T-helper 22 cell (primary cell): ENCODE measurements at places on chromosomes 4 and X.

DNA sequence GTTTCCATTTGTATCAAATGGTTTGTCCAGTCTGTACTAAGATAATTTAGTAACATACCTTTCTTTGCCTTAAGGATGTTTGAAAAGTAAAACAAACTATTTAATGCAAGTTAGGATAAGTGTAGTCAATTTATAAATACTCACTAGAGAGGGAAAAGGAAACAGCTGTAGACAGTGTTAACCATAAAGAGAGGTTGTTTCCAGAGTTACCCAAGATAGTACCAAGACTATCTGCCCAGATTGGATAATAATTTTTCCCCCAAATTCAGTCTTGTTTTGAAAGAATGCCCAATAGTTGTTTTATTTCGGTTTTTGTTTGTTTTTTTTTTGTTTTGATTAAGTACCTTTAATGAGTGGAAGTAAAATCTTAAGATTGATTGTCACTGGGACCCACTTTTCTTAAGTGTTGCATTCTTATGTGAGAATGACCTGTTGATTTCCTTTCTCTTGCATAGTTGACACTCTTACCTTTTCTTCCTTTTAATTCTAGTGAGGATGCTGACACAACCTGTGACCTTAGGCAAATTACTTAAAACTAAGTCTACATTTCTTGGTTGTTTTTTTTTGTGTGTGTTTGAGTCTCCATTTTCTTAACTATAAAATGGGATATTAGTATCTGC, 12.8 kb downstream of the AFF1 start:
- DNase-seq: no peak

GRCh38 chr4:130238121-130238520, 1142.2 kb downstream of the C4orf33 start:
- DNase-seq: no peak

DNA sequence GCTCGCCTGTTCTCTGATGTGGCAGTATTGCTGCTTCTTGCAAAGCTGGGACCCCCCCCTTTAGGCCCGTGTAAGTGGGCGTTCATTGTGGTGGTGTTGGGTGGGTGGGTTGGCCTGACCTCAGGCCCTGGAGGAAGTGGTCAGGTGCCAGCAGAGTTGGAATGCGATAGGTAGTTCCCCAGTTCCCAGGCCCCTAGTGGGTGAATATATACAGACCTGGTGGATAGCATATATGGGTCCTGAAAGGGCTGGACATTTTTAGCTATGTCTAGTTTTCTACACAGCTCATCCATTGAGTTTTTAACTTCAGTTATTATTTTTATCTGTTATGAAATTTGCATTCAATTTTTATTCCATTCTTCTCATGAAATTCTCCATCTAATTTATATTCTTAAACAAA, 35.8 kb upstream of the UCP1 start:
- no peak for DNase-seq

- no peak for DNase-seq
These were observed 1.8 kb downstream of the CCDC22 start for GRCh38 chrX:49237060-49237459.

DNA sequence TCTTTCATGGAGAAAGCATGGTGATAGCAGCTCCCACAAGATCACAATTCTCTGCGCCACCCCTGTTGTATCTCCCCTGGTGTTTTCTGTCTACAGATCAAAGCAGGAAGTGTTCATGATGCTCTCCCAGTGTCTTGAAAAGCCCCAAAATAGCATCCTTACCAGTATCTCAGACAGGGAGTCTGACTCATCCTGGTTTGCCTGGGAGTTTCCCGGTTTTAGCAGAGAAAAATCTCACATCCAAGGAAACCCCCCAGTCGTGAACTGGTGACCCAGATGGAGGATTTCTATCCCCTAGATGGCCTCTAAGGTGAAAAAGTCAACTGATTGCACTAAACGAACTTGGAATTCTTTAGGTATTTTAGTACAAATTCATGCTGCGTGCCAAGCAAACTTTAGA, 64.3 kb upstream of the NR0B1 start:
- no peak for DNase-seq

DNA sequence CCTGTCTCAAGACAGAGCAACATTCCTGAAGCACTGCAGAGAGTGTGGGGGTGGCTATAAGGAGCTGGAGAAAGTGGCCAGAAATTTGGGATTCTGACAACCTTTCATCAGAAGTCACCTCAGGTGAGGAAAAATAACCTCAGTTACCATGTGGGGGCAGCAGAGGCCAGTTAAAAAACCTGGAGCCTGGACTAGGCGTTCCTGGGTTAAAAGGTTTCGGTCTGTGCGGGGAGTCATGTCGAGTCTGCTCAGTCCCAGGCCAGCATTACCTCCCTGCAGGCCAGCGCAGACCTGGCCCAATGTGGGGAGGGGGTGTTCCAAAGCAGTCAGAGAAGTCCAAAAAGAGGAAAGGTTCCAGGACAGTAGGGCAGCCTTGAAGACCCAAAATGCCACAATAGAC, 10.9 kb upstream of the NALF2 start:
- no peak for DNase-seq

DNA sequence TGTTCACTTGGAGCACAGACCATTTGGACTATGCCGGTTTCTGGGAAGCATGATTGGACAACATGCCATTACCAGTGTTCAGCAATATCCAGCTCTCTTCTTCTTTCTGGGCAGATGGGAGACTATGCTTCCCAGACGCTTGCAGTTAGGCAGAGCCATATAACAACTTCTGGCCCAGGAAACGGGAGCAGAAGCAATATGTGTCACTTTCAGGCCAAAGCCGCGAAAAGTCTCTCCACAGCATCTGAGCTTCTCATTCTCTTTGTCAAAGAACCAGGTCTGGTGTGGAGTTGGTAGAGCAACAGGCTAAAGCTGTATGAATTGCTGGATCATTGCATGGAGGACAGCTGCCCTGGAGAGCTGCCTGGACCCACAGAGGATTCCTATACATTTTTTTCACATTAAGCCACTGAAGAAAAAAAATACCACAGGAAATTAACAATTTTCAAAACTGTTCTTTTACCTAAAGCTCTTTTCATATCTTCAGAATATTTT, 131.4 kb upstream of the FRG1 start:
- DNase-seq: no peak

GRCh38 chr4:145723336-145723735, 43.4 kb downstream of the C4orf51 start:
- DNase-seq: no peak

GRCh38 chr4:141724646-141725045, 88.3 kb downstream of the IL15 start:
- DNase-seq: no peak

DNA sequence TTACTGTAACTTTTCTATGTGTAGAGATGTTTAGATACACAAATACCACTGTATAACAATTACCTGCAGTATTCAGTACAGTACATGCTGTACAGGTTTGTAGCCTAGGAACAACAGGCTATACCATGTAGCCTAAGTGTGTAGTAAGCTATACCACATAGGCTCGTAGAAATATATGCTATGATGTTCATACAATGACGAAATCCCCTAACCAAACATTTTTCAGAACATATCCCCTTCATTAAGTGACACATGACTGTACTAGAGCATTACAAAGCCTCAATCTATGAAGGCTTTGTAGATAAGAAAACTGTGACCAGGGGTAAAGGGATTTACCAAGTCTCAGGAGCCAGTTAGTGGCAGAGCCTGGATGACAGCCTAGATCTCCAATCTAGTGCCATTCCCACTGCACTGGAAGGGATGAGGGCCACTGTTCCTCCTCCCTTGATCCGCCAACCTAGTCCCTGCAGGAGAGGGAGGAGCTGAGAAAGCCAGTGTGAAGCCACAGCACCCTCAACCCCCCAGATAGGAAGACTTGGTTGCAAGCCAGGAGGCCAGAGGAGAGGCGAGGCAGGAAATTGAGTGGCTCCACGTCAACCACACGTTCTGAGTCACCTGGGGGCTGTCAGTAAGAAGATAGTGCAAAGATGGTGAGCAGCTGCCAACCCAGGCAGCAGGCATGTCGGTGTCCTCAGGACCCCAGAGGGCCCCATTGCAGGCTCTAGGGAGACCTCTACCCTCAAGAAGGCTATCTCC, 227.7 kb downstream of the BCOR start:
- peak; percentile 76 for DNase-seq

GRCh38 chr4:152696764-152697261, 17.0 kb upstream of the TMEM154 start:
- DNase-seq: peak; percentile 48

DNA sequence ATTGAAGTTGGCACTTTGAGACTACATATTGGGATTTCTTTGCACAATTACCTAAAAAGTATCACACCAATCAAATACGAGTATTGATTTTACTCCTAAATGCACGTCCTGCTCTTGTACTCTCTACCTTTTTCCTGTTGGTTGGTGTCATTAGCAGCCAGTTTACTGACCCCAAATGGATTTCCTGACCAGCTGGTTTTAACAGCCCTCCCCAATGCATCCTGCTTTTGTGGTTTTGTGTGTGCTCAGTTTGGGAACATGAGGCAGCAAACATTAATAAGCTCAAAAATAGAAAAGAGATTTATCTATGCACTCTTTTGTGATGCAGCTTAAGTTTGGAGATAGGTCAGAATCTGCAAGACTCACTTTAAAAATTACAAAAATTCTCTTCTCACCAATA, 230.3 kb downstream of the MAPK10 start:
- DNase-seq: no peak

GRCh38 chr4:37837446-37837845, 11.0 kb downstream of the PGM2 start:
- DNase-seq: no peak

DNA sequence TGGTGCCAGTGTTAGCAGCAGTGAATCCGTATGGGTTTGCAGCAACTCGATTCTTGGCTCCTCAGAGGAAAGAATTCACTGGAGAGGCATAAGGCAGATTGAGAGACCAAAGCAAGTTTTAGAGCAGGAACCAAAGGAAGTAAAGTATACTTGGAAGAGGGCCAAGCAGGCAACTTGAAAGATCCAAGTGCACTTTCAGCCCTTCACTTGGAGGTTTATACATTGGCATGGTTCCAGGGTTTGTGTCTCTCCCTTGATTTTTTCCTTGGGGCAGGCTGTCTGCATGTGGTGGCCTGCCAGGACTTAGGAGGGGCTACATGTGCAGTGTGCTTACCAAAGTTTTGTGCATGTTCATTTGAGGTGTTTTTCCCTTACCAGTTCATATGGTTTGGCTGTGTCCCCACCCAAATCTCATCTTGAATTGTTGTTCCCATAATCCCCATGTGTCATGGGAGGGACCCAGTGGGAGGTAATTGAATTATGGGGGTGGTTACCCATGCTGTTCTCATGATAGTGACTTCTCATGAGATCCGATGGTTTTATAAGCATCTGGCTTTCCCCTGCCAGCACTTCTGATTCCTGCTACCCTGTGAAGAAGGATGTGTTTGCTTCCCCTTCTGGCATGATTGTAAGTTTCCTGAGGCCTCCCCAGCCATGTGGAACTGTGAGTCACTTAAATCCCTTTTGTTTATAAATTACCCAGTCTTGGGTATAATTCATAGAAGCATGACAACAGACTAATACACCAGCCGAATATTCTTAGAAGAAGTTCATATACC, 86.2 kb upstream of the TSPAN5 start:
- DNase-seq: no peak

GRCh38 chrX:152903589-152903988, 5.7 kb downstream of the ZNF185 start:
- no peak for DNase-seq

DNA sequence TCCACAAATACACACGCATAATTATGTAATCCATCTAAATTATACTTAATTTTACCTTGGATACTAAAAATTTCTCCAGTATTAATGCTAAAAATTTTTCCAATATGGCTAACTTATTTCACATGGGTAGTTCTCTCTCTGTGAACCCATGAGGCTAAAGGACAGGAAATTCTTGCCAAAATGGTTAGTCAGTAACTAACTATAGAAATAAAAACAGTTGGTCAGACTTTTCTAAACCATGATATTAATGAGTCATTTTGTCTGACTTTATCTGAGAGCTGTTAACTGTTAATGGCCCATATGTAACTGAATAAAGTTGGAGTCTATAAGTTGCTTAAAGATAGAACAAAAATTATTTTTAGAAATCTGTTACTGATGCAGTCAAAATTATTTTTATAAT, 549.4 kb downstream of the TLL1 start:
- no peak for DNase-seq

DNA sequence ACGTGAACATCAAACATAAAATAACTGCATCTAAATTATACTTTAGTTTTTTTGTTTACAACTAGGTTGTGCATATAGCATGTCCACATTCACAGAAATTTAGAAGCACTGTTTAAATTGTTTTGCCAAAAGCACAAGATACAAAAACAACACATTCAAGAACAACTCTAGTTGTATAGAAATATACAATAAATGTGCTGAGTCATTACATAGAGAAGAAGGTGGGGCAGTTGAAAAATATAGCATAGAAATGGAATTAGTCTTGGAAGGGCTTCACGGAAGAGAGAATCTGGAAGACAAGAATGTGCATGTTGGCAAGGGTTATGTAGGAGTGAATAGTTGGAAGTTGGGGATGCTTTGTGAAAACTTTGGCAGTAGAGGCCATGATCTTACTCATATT, 239.0 kb upstream of the GLRA2 start:
- no peak for DNase-seq

GRCh38 chrX:7330971-7331746, 183.2 kb upstream of the PUDP start:
- DNase-seq: no peak
